Activated T-helper 1 cell treated with anti-CD3 and anti-CD28 coated beads, Interleukin-2, amount 50 U/mL, for 16 hours (primary cell): ENCODE measurements at places on chromosomes 3 and 15.

- no peak for DNase-seq
Observed at GRCh38 chr3:71389911-71390573, 193.5 kb downstream of the FOXP1 start.

DNA sequence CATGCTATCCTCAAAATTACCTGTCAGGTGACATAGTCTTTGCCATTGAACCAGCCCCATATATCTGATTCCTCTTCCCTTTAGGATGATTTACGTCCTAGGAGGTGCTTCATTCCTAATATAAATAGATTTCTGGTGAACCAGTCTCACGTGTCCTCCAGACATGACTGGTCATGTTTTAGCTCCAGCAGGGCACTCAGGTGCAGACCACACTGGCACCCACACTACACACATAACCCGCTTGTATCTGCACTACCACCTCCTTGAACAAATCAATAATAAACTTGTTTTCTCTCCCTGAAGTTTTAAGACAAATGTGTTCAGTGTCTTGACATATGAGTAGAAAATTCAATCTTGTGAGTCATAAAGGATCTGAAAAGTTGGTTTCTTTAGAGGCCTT is 155.5 kb downstream of the GOLIM4 start:
- DNase-seq: no peak

DNA sequence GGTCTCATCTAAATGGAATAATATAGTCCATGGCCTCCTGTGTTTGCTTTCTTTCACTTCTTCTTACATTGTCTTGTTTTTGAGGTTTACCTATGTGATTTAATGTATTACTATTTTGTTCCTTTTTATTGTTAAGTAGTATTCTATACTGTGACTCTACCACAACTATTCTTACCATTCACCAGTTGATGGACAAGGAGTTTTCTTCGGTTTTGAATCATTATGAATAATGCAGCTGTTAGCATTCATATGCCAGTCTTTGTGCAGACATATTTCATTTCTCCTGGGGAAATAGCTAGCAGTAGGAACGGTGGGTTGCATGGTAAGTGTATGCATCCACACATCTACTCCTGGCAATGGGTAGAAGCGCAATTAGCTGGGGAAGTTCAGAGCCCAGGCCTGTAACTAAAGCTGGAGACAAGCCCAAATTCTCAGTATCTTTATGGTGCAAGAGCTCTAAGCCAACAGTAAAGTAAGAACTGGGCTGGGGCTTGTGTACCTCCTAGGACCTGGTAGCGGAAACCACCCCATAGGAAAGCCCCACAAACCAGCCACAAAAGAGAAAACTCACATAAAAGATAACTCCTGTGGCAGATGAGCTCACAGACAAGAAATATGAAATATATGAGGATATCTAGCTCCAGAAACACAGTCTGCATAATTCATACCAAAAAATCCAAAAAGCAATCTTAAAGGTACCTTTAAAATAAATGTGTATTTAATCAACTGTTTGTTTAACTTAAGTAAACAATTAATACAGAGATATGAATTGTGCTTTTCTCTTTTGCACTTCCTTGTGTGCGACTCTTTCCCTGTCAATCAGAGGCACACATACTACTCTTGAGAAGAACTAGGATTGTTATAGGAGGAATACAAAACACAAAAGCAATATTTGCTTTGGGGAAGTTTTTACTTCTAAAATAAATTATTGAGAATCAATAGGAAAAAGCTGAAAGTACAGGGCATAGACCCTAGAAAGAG is 2.7 kb upstream of the CSTA start:
- DNase-seq: no peak

DNA sequence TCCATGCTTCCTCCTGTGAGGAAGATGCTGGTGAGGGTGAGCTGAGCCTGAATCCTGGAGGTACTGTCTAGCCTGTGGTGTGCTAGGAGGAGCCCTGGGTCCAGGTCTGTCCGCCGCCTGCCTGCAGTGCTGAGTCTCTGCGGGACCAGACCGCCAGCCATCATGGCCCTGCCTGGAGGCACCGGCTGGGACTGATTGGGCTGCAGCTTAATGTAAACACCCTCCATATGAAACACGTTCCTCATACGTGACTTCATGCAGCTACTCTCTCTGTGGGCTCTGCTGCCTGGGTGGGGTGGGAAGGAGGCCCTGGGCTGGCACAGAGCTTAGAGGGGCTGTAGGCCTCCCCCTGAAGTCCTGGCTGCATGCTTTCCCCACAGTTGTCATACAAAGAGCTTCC is 67.4 kb downstream of the FBLN2 start:
- no peak for DNase-seq

GRCh38 chr3:123449102-123449996 is 459 bp upstream of the ADCY5 start:
- DNase-seq: no peak

- no peak for DNase-seq
Observed at GRCh38 chr15:72281713-72282112, 9.4 kb upstream of the PARP6 start.

GRCh38 chr3:64049832-64050231 is 26.5 kb upstream of the PSMD6 start:
- DNase-seq: no peak

DNA sequence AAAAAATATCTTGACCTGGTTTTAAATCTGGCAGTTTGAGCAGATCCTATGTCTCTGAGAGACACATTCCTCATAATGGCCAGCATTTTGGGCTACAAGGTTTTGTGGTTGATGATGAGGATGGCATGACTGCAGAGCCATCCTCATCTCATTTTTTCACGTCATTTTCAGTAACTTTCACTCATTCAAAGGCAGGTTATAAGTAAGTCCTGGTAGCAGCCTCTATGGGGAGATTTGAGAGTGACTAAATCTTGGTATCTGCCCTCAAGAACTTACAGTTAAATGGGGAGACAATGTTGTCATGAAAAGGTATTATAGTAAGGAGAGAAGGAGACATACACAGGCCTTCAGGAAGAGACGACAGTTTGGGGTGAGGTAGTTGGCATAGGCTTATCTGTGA is 14.5 kb downstream of the TIGIT start:
- no peak for DNase-seq

GRCh38 chr3:196650740-196651311 is 11.3 kb downstream of the NRROS start:
- no peak for DNase-seq

GRCh38 chr15:31366169-31366734 is 39.6 kb downstream of the KLF13 start:
- no peak for DNase-seq

GRCh38 chr15:36769098-36769497 is 189.7 kb downstream of the CDIN1 start:
- DNase-seq: no peak

GRCh38 chr3:22700876-22701275 is 502.3 kb upstream of the UBE2E2 start:
- DNase-seq: no peak

DNA sequence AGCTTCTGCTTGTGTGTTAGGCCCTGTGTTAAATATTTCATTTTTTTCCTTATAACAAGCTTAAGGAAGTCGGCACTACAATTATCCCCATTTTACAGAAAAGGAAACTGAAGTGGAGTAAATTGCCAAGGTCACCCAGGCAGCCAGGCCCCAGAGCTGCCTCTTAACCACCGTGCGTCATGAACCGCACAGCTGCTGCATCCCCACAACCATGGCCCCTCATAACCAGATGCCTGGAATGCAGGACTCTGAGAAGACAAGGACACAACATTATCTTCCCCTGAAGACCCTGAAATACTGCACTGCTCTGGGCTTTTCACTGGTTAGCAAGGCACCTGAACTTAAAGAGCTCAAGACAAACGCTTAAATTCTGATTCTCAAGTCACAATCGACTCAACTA is 14.6 kb downstream of the LRIG1 start:
- no peak for DNase-seq
